Chondrocyte (in vitro differentiated cells): ENCODE measurements at places on chromosomes 2 and 18. TPM values are rescaled to one million over a fixed set of nuclear protein-coding genes. Genes with fewer than 3 reads are reported as not detected.

The SERPINB12 gene
- not detected in 3 replicates for total RNA-seq

DNA sequence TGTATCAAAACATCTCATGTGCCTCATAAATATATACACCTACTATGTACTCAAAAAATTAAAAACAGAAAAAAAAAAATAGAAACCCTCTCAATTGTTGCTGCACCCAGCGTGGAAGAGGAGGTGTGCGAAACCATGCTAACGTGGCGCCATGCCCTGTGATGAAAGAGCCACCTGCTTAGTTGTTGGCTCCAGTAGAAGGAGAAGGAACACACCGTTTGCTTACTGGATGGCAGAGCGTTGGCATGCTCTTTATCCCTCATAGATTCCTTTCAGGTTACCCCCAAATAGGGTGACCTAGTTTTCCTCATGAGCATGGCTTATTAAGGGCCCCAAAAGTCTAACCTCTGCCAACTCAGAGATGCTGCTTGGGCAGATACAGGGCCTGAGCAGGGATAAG is 332.1 kb downstream of the AGAP1 start:
- no peak for DNase-seq

The RNF125 gene
- 0.51 to 0.87 TPM (median 0.60 TPM) in 3 replicates for total RNA-seq

The LOXHD1 gene
- total RNA-seq: not detected in 3 replicates

DNA sequence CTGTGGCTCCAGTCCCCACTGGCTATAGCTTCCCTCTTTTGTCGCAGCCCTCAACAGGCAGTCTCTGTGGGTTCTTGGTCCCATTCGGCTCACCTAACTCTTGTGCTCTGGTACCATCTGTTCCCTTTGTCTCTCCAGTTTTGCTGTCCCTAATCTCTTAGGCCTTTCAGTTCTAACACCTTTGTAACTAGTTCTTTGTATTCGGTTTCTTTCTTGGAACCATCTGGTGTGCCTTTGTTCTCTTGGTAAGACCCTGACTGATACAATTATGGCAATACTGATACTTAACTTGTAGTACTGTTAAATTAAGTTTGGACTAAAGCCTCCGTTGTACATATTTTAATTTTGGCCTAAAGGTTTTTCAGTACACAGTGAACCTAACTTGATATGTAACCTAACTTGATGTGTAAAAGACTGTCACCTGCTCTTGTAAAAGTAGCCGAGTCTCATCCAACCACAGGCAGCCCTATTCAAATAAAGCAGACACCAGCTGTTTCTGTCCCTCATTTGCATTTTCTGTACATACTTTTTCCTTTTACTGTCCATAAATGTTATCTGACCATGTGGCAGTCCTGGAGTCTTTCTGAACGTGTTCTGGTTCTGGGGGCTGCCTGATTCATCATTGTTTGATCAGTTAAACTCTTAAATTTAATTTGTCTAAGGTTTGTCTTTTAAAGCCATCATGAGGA is 4.8 kb upstream of the MRPL44 start:
- DNase-seq: no peak

GRCh38 chr18:43049021-43049420 is 66.5 kb downstream of the RIT2 start:
- DNase-seq: no peak

- no peak for DNase-seq
These were observed 340.4 kb downstream of the NRXN1 start for GRCh38 chr2:50691513-50691912.

The PHOSPHO2 gene
- 3.0 to 4.2 TPM (median 3.3 TPM) in 3 replicates for total RNA-seq
